ENCODE measurements at places on chromosomes 16 and 17.

DNA sequence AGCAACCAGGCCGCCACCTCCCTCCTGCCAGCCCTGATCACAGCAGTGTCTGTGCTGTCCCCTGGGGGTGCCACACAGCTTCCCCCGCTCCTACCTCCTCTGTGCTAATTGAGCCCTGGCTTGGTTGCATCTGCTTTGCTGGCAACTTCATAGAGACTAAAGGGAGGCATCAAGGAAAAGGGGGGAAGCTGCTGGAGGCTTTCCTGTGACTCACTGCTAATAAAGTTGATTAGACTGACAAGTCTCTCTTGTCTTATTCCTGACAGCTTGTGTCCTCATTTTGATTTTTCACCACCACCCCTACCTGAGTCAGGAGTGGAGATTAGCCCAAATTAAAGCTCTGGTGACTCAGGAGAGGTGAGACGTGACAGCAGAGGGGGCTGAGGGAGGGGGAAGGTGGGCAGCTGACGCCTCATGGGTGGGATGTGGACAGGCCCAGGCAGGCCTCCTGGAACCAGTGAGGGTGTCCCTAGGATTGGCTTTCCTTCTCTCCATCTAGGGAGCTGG is 310.0 kb downstream of the CBLN1 start:
- no peak for DNase-seq

GRCh38 chr17:78784352-78784751 is 2.3 kb upstream of the CYTH1 start:
- no peak for DNase-seq

- no peak for DNase-seq
Measured at GRCh38 chr17:2051061-2051932, 3.6 kb upstream of the HIC1 start.

DNA sequence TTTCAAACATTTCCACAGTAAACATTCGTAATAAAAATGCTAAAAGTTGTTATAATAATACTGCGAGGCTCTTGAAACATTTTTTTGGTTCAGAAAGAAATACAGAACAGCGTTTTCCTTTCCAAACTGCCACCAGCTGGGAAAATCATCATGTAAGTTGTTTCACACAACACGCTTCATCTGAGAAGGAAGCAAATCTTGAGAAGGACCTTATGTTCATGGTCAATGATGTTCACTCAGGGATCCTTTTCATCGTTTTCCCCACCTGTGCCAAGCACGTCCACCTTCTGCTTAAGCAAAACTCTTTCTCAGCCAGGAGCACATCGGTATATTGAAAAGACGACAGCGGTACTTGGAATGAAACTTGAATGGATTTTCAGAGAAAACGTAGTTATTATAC is 274.5 kb upstream of the ELAC2 start:
- DNase-seq = no peak

- DNase-seq = no peak
Measured at GRCh38 chr17:64786337-64786736, 124.2 kb upstream of the SMURF2 start.

Measured in stimulated activated naive CD8-positive, alpha-beta T cell treated with anti-CD3 and anti-CD28 coated beads, Interleukin-15, amount 100 ng/mL, for 72 hours (primary cell).